T-cell (primary cell): ENCODE measurements at places on chromosomes 1 and 21.

GRCh38 chr1:25738499-25738898 is 61.5 kb upstream of the SELENON start:
- DNase-seq, result no peak
- H3K4me1 ChIP-seq, result peaks cover 42% of the 10 kb centered on the region
- H3K27ac ChIP-seq, result no peak overlapping the region
- peaks cover 7% of the 10 kb centered on the region for H3K36me3 ChIP-seq

GRCh38 chr1:27626031-27626935 is 8.7 kb downstream of the FGR start:
- no peak for DNase-seq
- peaks cover 82% of the 10 kb centered on the region for H3K4me1 ChIP-seq
- peak overlapping the region; percentile 48 for H3K27ac ChIP-seq

DNA sequence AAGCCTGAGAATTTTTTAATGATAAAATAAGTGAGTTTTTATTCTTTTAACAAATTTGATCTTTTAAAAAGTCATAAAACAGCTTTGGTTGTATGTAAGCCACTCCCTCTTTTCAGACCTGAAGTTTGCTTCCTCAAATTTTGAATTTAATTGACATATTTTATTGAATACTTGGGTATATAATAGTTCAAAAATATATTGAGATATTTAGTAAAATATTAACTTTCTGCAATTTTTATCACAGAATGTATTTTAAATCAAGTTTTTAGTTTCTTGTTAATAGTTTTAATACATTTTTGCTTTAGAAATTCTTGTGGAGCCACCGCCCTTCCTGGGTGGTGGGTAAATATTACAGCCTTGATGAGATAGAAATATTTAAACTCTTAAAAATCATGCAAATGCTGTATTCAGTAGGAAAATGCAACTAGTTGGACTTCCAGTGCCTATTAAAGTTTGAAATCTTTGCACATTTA is 867 bp downstream of the PTPRC start:
- peaks cover 25% of the 10 kb centered on the region for H3K36me3 ChIP-seq
- DNase-seq, result no peak
- peaks cover 17% of the 10 kb centered on the region for H3K4me1 ChIP-seq
- no peaks in the 10 kb centered on the region for H3K27me3 ChIP-seq
- peak overlapping the region; percentile 85 for H3K27ac ChIP-seq

DNA sequence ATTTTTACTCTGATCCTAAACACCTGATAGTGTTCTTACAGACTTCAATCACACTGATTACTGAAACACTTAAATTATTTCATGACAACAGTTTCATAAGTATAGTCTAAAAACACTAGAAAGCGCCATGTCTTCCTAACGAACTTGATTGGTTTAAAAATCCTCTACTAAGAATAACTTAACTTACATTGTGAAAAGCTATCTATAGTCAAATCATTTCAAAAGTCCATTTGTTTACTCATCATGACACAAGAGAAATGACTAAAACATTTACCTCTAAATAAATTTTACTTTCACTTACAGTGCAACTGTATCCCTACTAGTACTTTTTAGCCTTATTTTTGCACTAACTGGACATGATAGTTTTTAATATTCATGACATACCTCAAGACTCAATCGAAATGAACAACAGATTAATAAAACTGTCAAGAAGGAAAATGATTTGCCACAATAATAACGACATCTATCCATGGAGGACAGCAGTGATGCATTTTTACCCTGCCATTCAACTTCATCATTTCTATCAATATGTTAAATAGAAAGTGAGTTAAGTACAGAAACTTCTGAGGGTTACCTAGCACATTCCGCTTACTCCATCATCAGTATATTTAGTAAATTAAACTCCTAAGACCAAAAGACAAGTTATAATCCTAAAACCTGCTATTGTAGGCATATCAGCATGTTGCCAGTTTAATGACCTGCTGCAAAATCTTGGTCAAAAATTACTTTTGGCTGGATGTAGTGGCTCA is 38.4 kb downstream of the AHCTF1 start:
- H3K4me1 ChIP-seq, result no peaks in the 10 kb centered on the region
- no peak overlapping the region for H3K4me3 ChIP-seq
- no peak overlapping the region for H3K27ac ChIP-seq
- no peaks in the 10 kb centered on the region for H3K27me3 ChIP-seq

DNA sequence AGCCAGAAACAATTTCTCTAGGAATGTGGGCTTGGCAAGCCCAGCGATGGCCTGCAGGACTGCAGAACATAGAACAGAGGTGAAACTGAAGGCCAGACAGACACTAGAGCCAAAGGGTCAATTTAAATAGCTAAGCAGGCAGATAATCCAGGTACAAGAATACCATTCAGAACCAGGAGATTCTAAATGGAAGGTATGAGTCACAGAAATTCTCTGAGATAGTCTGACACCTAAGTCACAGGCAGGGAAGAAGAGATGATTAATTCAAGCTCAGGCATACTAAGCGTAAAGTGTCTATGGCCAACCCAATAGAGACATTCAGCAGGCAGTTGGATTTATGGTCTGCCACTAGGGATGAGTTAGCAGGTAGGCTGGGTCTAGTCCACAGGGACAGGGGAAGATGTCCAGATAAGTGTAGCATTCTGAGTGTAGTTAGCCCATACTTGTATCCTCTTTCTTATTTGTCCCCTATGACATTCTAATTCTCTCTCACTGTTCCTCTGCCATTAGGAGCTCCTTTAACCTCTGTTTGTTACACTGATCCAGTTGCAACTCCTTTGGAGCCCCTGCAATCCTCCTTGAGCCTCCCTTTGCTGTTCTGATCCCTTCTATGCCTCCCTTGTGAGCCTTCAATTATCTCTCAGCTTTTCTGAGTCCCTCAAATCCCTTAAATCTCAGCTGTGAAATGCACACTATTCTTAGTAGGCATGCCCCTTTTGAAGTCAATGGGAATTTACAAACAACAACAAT is 383.8 kb downstream of the LMO4 start:
- no peak overlapping the region for H3K27ac ChIP-seq
- no peaks in the 10 kb centered on the region for H3K4me1 ChIP-seq
- H3K36me3 ChIP-seq, result no peaks in the 10 kb centered on the region
- DNase-seq, result no peak

GRCh38 chr1:59673573-59674450 is 140.9 kb upstream of the HOOK1 start:
- H3K4me3 ChIP-seq, result no peak overlapping the region
- no peaks in the 10 kb centered on the region for H3K36me3 ChIP-seq
- no peaks in the 10 kb centered on the region for H3K4me1 ChIP-seq
- H3K27ac ChIP-seq, result no peak overlapping the region

GRCh38 chr1:97906567-97907241 is 14.1 kb downstream of the DPYD start:
- H3K27ac ChIP-seq, result no peak overlapping the region
- no peak for DNase-seq
- H3K4me1 ChIP-seq, result peaks cover 6% of the 10 kb centered on the region
- no peak overlapping the region for H3K4me3 ChIP-seq

GRCh38 chr1:47616906-47617305 is 179.1 kb downstream of the FOXD2 start:
- no peaks in the 10 kb centered on the region for H3K4me1 ChIP-seq
- H3K27ac ChIP-seq, result no peak overlapping the region
- no peak overlapping the region for H3K4me3 ChIP-seq
- peaks cover 23% of the 10 kb centered on the region for H3K27me3 ChIP-seq
- H3K36me3 ChIP-seq, result no peaks in the 10 kb centered on the region

DNA sequence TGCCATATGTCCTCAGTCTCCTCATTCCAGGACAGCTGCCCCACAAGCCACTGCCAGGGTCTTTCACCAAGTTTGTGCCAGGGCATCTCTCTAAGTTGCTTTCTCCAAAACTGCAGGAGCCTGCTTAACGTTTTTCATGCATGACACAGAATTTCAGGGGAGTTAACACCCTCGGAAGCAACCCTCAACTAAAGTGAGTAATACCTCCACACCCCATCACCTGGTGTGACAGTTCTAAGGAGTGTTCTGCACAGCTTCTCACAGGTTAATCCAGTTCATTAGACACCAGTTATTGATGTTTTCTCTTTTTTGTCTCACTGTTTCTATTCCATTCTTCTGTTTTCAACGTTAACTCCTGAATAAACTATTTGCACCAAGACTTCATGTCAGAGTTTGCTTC is 115.0 kb downstream of the BACH1 start:
- H3K27me3 ChIP-seq, result no peaks in the 10 kb centered on the region
- H3K4me3 ChIP-seq, result no peak overlapping the region
- no peak for DNase-seq
- no peak overlapping the region for H3K27ac ChIP-seq

GRCh38 chr1:196152975-196153374 is 455.3 kb downstream of the KCNT2 start:
- no peak overlapping the region for H3K27ac ChIP-seq
- H3K27me3 ChIP-seq, result no peaks in the 10 kb centered on the region
- DNase-seq, result no peak
- H3K4me3 ChIP-seq, result no peak overlapping the region

DNA sequence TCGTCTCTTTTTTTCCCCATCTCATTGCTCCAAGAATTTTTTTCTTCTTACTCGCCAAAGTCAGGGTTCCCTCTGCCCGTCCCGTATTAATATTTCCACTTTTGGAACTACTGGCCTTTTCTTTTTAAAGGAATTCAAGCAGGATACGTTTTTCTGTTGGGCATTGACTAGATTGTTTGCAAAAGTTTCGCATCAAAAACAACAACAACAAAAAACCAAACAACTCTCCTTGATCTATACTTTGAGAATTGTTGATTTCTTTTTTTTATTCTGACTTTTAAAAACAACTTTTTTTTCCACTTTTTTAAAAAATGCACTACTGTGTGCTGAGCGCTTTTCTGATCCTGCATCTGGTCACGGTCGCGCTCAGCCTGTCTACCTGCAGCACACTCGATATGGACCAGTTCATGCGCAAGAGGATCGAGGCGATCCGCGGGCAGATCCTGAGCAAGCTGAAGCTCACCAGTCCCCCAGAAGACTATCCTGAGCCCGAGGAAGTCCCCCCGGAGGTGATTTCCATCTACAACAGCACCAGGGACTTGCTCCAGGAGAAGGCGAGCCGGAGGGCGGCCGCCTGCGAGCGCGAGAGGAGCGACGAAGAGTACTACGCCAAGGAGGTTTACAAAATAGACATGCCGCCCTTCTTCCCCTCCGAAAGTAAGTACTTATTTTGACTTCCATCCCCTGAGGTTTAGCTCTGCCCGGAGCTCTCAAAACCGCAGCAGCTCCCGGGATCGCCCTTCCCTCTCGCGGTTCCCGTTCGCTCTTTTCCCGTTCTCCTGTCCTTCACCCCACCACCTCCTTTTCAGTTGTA is 1.5 kb downstream of the TGFB2 start:
- no peak for DNase-seq
- H3K36me3 ChIP-seq, result no peaks in the 10 kb centered on the region
- H3K4me3 ChIP-seq, result peak overlapping the region; percentile 51

DNA sequence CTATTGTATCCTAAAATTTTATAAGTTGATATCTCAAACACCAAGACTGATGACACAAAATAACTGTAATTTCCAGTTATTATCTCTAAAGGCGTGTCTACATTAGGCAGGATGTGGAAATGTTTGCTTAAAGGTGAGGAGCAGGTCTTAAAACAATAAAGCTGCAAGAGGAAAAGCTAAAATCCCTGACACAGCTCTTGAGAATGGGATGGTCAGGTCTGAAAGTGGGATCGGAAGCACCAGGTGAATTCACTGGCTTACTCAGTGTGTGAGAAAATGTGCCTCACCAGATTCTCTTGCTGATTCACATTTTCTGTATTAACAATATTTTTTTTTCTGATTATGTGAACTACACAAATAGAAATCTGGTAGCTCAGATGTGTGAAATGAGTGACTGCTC is 421.9 kb upstream of the ADAMTS5 start:
- H3K4me3 ChIP-seq, result no peak overlapping the region
- H3K27ac ChIP-seq, result no peak overlapping the region
- no peaks in the 10 kb centered on the region for H3K36me3 ChIP-seq
- no peak for DNase-seq
- H3K27me3 ChIP-seq, result no peaks in the 10 kb centered on the region
- H3K4me1 ChIP-seq, result no peaks in the 10 kb centered on the region

- no peaks in the 10 kb centered on the region for H3K27me3 ChIP-seq
- no peak overlapping the region for H3K27ac ChIP-seq
- H3K36me3 ChIP-seq, result no peaks in the 10 kb centered on the region
- DNase-seq, result no peak
- H3K4me3 ChIP-seq, result no peak overlapping the region
- no peaks in the 10 kb centered on the region for H3K4me1 ChIP-seq
These were observed 14.4 kb downstream of the FRRS1 start for GRCh38 chr1:99751877-99752504.

GRCh38 chr21:44969931-44970755 is 30.3 kb downstream of the SLX9 start:
- H3K27me3 ChIP-seq, result no peaks in the 10 kb centered on the region
- DNase-seq, result no peak
- peaks cover 15% of the 10 kb centered on the region for H3K4me1 ChIP-seq
- H3K4me3 ChIP-seq, result no peak overlapping the region
- peaks cover 9% of the 10 kb centered on the region for H3K36me3 ChIP-seq
- no peak overlapping the region for H3K27ac ChIP-seq

DNA sequence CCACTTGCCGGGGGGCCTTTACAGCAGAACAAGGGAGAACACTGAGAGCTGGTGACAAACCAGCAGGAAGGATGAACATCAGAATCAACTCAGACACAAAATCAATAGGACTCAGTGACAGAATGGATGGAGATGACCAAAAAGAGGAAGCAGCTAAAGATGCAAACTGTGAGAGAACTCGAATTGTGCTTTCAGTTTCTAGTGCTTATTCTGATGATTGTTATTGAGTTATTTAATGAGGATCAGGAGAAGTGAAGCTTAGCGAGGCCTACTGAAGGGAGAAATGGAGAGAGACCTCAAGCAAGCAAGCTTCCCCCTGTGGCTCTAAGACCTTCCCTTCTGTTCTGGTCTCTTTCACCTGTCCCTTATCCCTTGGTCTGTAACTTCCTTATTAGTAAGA is 30.3 kb upstream of the TMEM125 start:
- no peak overlapping the region for H3K27ac ChIP-seq
- H3K4me1 ChIP-seq, result no peaks in the 10 kb centered on the region
- no peak for DNase-seq
- no peaks in the 10 kb centered on the region for H3K27me3 ChIP-seq
- no peak overlapping the region for H3K4me3 ChIP-seq

GRCh38 chr1:65231718-65232330 is 77.5 kb upstream of the DNAJC6 start:
- peaks cover 2% of the 10 kb centered on the region for H3K4me1 ChIP-seq
- H3K27me3 ChIP-seq, result peaks cover under 1% of the 10 kb centered on the region
- no peak for DNase-seq

DNA sequence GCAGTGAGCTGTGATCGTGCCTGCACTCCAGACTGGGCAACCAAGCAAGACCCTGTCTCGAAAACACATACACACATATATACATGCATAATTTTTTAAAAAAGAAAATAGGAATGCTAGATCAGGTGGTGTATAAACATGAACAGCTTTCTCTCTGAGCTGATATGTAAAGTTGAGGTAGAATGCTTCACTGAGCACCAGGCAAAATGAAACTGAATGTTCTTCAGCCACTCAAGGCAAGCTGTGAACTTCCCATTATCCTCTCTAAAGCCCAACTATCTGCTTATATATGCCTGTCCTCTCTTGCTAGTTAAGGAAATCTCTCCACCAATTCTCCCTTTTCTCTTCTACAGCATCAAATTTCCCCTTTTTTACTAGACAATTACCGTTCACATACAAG is 93.0 kb downstream of the NUF2 start:
- H3K4me3 ChIP-seq, result no peak overlapping the region
- H3K27ac ChIP-seq, result no peak overlapping the region
- peaks cover 2% of the 10 kb centered on the region for H3K27me3 ChIP-seq
- no peaks in the 10 kb centered on the region for H3K36me3 ChIP-seq
- H3K4me1 ChIP-seq, result no peaks in the 10 kb centered on the region

GRCh38 chr1:226519716-226520598 is 28.6 kb upstream of the STUM start:
- no peaks in the 10 kb centered on the region for H3K4me1 ChIP-seq
- no peaks in the 10 kb centered on the region for H3K36me3 ChIP-seq
- no peak for DNase-seq
- H3K4me3 ChIP-seq, result no peak overlapping the region
- H3K27me3 ChIP-seq, result peaks cover 29% of the 10 kb centered on the region
